Esophagus squamous epithelium (tissue), 5 donors: ENCODE measurements at places on chromosomes 5 and 9.

DNA sequence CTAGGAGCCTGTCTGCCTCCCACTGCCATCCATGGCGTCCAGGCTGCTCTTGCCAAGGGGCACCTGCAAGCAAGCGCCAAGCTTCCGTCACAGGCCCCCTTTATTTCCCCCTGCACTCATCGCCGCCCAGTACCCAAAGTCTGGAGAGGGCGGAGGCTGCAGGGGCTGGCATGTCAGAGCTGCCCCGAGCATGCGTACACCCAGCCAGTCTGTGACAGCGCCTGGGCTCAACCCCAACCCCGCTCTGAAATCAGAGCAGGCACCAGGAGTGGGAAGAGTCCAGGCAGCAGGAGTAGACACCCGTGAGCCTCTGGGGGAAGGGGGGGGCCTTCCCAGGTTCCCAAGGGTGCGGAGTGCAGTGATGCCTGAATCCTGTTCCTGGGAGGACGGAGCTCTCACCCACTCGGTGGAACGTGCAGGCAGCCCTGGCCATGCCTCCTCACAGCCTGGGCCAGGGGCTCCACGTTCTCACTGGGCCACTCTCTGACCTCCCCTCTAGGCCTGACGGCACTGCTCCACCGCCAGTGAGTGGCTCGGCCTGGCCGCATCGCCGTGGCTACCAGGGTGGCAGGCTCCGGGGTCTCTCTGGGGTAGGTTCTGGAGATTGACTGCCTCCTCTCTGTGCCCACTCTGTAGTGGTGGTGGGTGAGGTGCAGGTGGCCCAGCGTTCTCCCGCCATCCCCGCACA, 469.0 kb downstream of the CDH9 start:
- no peak for DNase-seq
- no peaks in the 10 kb centered on the region for H3K27me3 ChIP-seq
- no peak overlapping the region for H3K27ac ChIP-seq
- H3K4me3 ChIP-seq: no peak overlapping the region
- no peaks in the 10 kb centered on the region for H3K36me3 ChIP-seq

- no peak overlapping the region for H3K4me3 ChIP-seq
- DNase-seq: no peak
- H3K36me3 ChIP-seq: no peaks in the 10 kb centered on the region
- H3K4me1 ChIP-seq: no peaks in the 10 kb centered on the region
- no peaks in the 10 kb centered on the region for H3K27me3 ChIP-seq
These were observed 8.9 kb upstream of the PLEKHG4B start for GRCh38 chr5:83029-83428.

DNA sequence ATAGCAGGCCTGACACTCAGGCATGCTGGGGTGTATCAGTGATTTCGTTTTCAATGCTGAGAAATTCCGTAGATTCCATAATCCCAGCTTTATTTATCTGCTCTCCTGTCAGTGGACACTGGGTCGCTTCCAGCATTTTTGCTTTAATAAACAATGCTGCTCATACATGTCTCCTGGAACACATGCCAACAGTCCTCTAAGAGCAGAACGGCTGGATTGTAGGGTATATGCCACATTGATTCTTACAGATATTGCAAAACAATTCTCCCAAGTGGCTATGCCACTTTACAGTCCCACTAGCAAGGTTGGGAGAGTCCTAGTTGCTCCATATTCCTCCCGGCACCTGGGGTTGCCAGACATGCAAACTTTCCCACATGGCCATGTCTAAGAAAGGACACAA, 81.9 kb downstream of the RAPGEF1 start:
- H3K4me3 ChIP-seq: no peak overlapping the region
- no peaks in the 10 kb centered on the region for H3K36me3 ChIP-seq
- H3K27me3 ChIP-seq: no peaks in the 10 kb centered on the region

DNA sequence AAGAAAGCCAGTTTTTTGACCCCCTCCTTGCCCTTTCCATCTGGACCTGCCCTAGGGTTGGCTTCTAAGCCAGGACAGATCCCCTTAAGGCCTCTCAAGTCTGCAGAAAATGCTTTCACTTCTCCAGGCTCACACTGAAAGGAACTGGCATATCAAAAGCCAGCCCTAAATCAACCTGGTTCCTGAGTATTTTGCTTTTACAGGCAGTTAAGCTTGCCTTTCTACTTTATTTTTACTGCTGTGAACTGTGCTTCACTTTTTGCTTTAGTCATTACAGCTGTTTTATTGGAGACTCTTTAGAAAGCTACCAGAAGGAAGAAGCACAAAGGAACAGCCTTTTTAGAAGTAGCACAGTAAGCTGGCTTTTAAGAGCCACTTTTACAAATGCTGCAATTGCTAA, 5.0 kb downstream of the TARS1 start:
- peaks cover 7% of the 10 kb centered on the region for H3K4me1 ChIP-seq
- no peak for DNase-seq
- peaks cover 4% of the 10 kb centered on the region for H3K36me3 ChIP-seq

DNA sequence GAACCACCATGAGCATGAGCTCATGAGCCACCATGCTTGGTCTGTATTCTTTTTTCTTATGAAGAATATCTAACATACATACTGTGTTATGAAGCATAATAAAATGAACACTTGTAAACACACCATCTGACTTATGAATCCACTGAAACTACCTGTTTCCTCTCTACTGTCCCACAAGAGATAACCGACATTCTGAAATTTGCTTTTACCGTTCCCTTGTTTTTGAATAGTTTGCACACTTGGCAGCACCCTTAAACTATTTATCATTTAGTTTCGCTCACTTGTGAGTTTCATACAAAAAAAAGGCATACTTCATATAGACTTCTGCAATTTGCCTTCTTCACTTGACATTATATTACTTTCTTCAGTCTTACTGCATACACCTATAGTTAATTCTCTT, 8.9 kb downstream of the LARS1 start:
- DNase-seq: no peak
- H3K36me3 ChIP-seq: peaks cover 7% of the 10 kb centered on the region
- H3K27me3 ChIP-seq: no peaks in the 10 kb centered on the region
- H3K4me1 ChIP-seq: no peaks in the 10 kb centered on the region
- no peak overlapping the region for H3K27ac ChIP-seq

GRCh38 chr9:16575986-16576245, 294.6 kb downstream of the BNC2 start:
- DNase-seq: no peak
- H3K4me3 ChIP-seq: no peak overlapping the region
- H3K36me3 ChIP-seq: no peaks in the 10 kb centered on the region
- H3K4me1 ChIP-seq: no peaks in the 10 kb centered on the region
- no peaks in the 10 kb centered on the region for H3K27me3 ChIP-seq
